ENCODE measurements at places on chromosomes 12 and 14.

- no peaks in the 10 kb centered on the region for H3K36me3 ChIP-seq
- H3K4me3 ChIP-seq, result no peak overlapping the region
- H3K4me1 ChIP-seq, result no peaks in the 10 kb centered on the region
- no peak for DNase-seq
- H3K27ac ChIP-seq, result no peak overlapping the region
Measured at GRCh38 chr14:56514663-56515371, 64.8 kb upstream of the TMEM260 start.

DNA sequence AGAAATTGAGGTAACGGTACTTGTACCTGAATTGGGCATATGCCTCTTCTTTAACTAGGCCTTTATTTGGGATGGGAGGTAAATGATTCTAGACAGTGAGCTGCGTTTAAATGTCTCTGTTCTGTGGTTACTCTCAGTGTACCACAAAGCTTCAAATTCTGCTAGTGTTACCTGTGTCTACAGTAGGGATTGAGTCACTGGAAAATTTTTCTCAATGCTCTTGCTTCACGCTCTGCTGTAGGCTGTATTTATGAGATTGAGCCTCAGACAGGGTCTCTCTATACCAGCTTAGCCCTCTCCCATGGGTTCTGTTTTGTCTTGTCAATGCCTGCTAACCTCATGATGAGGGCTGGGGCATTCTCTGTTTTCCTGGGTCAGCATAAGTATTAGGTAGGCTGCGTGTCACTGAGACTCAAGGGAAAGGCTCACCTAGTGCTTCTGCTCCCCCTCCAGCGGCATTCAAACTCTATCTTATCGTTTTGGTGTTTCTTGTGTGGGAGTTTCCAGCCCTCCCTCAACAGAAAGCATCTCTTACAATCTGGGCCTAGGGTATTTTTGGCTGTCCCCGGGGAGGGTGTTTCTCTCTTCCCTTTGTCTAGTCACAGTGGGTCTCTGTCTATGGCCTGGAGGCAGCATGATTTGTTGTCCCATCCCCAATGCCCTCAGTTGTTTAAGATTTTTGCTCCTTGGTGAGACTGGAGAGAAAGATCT lies 285.8 kb downstream of the ADGRD1 start:
- H3K36me3 ChIP-seq, result no peaks in the 10 kb centered on the region
- no peak for DNase-seq
- H3K27me3 ChIP-seq, result peaks cover 29% of the 10 kb centered on the region

DNA sequence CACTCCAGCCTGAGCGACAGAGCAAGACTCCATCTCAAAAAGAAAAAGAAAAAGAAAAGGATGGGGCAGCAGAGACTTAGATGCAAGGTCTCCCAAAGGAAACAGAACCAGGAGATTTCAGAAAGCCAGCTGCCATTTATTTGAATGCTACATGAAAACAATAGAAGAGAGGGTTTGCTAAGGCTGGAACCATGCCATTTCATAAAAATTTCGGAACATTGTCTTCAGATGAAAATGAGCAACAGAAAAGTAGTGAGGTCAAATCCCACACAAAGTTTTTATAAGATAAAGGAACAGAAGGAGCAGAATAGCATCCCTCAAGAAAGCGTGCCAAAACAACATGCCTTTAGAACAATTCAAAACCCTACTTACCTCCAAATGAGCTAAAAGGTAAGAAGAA lies 175.3 kb downstream of the ETV6 start:
- H3K36me3 ChIP-seq, result peaks cover 7% of the 10 kb centered on the region
- no peaks in the 10 kb centered on the region for H3K27me3 ChIP-seq
- no peak overlapping the region for H3K4me3 ChIP-seq
- H3K27ac ChIP-seq, result no peak overlapping the region

DNA sequence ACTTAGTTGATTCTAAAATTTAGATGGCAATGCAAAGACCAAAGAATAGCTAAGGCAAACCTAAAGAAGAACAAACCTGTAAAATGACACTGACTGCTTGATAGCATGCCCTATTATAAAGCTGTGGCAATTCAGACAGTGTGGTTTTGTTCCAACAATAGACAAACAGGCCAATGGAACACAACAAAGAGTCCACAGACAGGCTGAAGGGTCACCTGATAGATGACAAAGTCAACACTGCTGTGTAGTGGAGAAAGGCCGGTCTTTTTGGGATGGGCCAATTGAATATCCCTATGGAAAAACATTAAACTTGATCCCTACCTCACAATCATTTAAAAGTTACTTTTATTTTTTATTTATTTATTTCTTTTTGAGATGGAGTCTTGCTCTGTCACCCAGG lies 33.8 kb upstream of the SLC25A3 start:
- DNase-seq, result no peak
- H3K4me1 ChIP-seq, result no peaks in the 10 kb centered on the region
- no peaks in the 10 kb centered on the region for H3K27me3 ChIP-seq
- no peaks in the 10 kb centered on the region for H3K36me3 ChIP-seq
- H3K27ac ChIP-seq, result no peak overlapping the region

- DNase-seq, result no peak
- H3K27ac ChIP-seq, result no peak overlapping the region
- H3K27me3 ChIP-seq, result no peaks in the 10 kb centered on the region
- no peak overlapping the region for H3K4me3 ChIP-seq
Measured at GRCh38 chr14:57749267-57749666, 116.6 kb downstream of the SLC35F4 start.

DNA sequence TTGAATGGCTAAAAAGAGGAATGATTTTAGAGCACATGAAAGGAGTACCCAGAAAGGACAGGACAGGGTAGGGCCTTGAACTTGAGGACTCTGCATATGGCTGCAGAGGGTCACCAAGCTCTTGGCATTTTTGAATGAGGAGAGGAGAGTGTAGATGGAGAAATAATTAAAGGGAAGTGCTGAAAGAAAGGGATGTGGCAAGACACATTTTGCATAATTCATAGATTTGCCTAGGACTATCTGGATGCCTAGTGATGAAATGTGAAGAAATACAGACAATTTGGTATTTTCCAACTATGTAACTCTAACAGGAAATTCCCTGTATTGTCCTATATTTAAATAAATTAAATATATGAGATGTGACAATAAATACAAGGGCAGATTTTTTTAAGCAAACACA lies 27.5 kb upstream of the MDM1 start:
- no peak overlapping the region for H3K27ac ChIP-seq
- DNase-seq, result no peak
- H3K36me3 ChIP-seq, result no peaks in the 10 kb centered on the region
- H3K4me1 ChIP-seq, result peaks cover 9% of the 10 kb centered on the region
- no peak overlapping the region for H3K4me3 ChIP-seq
